ENCODE measurements at places on chromosomes 13 and 19.

DNA sequence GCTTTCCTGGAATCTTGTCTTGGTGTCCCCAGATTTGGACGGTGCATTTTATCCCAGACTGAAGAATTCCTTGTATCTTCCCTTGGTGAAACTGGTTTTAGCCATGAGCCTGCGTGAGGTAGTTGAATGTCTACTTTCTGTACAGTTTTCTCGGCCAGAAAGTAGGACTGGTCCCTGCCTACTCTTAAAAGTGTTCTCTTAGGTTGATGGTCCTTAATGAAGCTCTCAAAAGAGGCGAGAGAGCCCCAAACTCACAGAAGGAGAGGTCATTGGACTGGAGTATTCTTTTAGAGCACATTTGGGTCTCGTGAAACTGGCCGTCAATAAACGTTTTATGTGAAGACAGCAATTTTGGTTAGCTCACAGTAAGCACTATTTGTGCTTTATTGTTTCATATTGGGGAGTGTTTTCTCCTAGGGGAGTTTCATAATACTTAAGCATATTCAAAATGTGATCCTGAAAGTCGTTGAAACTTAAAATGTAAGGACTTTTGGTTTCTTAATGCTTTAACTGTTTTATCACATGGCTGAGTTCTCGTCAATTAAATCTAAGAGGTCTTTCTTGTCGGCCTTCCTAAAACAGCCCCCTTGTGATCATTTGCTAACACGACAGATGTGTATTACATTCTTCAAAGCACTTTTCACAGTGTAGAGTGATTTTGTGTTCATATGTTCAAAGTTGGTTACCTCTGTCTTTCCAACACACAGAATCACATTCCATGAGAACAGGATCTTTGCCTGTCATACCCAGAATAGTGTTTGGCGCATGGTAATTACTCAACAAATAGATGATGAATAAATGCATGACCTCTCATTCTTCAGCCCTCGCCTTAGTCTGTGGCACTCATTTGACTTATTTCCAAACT lies 889 bp downstream of the GTF2F2 start:
- H3K4me1 ChIP-seq: no peaks in the 10 kb centered on the region
- H3K36me3 ChIP-seq: peaks cover 3% of the 10 kb centered on the region
- H3K27me3 ChIP-seq: no peaks in the 10 kb centered on the region
- peak overlapping the region; percentile 84 for H3K4me3 ChIP-seq
- DNase-seq: no peak

DNA sequence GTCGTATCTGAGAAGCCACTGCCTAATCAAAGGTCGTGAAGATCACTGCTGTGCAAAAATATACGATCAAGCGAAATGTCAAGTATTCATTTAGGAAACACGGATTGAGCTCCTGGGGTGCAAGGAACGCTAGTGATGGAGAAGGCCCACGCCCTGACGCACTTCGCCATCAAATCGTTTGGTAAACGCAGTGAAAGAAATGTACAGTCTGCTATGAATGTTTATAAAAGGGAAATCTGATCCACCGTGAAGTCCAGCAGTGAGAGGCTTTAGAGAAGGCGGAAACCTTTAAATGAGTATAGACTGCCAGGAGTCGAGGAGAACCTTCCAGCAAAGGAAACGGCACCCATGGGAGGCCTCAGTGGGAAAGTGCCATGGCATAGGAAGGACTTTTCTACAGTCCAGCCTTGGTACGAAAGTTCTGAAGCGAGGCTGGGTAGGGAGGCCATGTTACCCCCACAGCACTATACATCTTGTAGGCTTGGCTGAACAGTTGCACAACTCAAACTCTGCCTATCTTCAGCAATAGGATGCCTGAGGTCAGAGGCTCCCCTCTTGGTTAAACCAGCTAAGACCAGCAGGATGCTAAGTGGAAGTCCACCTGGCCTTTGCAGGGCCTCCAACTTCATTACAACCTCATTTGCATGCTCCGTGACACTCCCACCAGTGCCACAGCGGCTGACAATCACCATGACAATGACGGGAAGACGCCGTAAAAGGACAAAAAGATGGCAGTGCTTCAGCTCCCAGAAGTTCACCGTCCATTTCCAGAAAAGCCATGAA lies 20.4 kb downstream of the PCID2 start:
- H3K4me3 ChIP-seq: no peak overlapping the region
- H3K4me1 ChIP-seq: peaks cover 6% of the 10 kb centered on the region
- no peak for DNase-seq
- H3K27ac ChIP-seq: no peak overlapping the region

DNA sequence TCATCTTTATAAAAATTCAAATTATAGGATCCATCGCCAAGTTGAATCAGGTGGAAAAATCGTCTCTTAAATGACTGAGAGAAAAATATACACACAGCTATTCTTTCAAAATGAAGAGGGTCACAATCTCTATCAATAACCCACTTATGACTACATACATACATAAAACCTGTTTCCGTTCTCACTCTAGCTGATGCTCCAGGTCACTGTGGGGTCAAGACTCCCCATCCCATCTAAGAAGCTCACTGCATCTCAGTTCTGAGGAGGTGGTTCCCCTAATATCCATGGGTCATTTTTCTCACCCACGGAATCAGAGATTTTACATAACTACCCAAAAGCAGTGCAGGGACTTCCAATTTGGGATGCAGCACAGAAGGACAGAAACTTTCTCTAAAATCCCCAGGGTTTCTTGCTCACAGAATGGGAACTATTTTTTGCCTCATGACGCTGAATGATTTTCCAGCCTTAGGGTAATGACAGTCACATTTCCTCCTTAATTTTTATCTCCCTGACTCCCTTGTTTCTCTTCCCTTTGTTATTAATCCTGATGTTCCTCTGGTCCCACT lies 56.8 kb downstream of the DOCK9 start:
- no peak overlapping the region for H3K27ac ChIP-seq
- no peak for DNase-seq
- no peak overlapping the region for H3K4me3 ChIP-seq
- no peaks in the 10 kb centered on the region for H3K36me3 ChIP-seq
- no peaks in the 10 kb centered on the region for H3K4me1 ChIP-seq

- H3K27ac ChIP-seq: no peak overlapping the region
- H3K4me3 ChIP-seq: no peak overlapping the region
- H3K27me3 ChIP-seq: no peaks in the 10 kb centered on the region
- no peaks in the 10 kb centered on the region for H3K4me1 ChIP-seq
- H3K36me3 ChIP-seq: no peaks in the 10 kb centered on the region
These were observed 323.8 kb downstream of the LMO7 start for GRCh38 chr13:75959861-75960481.

GRCh38 chr13:39463611-39464010 lies 139.4 kb downstream of the LHFPL6 start:
- no peaks in the 10 kb centered on the region for H3K27me3 ChIP-seq
- no peaks in the 10 kb centered on the region for H3K36me3 ChIP-seq

- H3K27ac ChIP-seq: no peak overlapping the region
- no peaks in the 10 kb centered on the region for H3K36me3 ChIP-seq
- no peaks in the 10 kb centered on the region for H3K4me1 ChIP-seq
- no peak for DNase-seq
- H3K4me3 ChIP-seq: no peak overlapping the region
These were observed 9.1 kb downstream of the PCDH17 start for GRCh38 chr13:57640607-57641006.

DNA sequence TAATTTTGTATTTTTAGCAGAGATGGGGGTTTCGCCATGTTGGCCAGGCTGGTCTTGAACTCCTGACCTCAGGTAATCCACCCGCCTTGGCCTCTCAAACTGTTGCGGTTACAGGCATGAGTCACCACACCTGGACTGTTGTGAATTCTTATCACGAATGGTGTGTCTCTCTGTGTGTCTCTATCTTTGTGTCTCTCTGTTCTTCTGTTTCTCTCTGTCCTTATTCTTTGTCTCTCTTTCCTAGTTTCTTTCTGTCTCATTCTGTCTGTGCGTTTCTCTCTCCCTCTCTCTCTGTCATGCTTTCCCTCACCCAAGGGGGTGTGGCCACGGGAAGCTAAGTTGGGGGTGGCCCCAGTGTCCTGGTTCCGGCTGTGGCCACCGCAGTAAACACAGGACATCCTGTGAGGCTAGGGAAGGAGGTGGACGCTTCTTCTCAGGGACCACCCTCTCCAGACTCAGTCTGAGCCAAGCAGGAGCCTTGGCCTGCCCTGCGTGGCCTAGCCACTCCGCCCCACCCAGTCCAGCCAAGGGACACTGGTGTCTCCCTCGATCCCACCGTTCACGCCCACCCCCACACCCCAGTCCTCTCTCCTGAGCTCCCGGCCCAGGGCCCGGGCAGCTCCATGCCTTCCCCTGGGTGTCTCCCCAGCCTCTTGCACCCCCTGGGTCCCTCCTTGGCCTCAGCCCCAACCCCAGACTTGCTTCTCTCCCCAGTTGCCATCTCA lies 3.9 kb upstream of the PRX start:
- H3K4me3 ChIP-seq: no peak overlapping the region
- peak overlapping the region; percentile 59 for H3K27ac ChIP-seq
- H3K4me1 ChIP-seq: peaks cover 47% of the 10 kb centered on the region

GRCh38 chr19:5068233-5069072 lies 99.5 kb downstream of the KDM4B start:
- H3K4me1 ChIP-seq: peaks cover 64% of the 10 kb centered on the region
- H3K27ac ChIP-seq: no peak overlapping the region
- H3K36me3 ChIP-seq: peaks cover 76% of the 10 kb centered on the region

DNA sequence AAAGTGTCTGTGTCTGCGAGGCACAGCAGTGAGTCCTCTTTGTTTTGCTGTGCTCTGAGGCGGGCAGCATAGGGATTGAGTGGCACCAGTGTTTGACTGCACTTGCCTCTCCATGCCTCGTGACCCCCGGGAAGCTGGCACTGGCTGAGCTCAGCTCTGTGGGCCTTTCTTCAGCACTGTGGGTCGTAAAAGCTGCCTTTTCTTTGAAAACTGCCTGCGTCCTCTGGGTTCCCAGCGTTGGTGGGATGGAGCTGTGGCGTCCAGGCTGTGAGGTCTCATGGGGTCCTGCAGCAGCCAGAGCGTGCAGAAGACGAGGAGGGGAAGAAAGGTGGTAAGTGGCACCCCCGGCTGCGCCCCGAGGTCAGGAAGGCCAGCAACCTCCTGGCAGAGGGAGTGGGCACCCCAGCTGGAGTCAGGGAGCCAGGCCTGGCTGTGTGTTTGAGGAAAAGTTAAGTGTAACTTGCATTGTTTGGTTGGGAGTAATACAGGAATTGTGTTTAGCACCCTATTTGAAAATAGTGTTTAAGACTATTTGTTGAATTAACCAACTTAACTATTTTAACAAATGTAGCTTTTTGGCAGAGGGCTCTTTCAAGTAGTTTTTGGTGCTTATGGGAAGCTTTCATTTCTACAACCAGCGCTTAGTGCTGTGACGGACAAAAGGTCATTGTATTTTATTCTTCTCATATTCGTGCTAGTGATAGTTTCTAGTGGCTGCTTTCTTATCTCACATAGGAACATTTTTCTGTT lies 79.3 kb upstream of the TEX29 start:
- H3K36me3 ChIP-seq: peaks cover 22% of the 10 kb centered on the region
- peak overlapping the region; percentile 88 for H3K27ac ChIP-seq
- DNase-seq: no peak

GRCh38 chr19:49978324-49978723 lies 17.4 kb upstream of the SIGLEC11 start:
- H3K4me1 ChIP-seq: no peaks in the 10 kb centered on the region
- H3K4me3 ChIP-seq: no peak overlapping the region
- H3K27ac ChIP-seq: no peak overlapping the region
- H3K27me3 ChIP-seq: no peaks in the 10 kb centered on the region
- DNase-seq: no peak

- H3K36me3 ChIP-seq: peaks cover 3% of the 10 kb centered on the region
- DNase-seq: no peak
- peaks cover 8% of the 10 kb centered on the region for H3K4me1 ChIP-seq
- no peak overlapping the region for H3K27ac ChIP-seq
These were observed 22.4 kb upstream of the RNF113B start for GRCh38 chr13:98199480-98199879.

- peaks cover 60% of the 10 kb centered on the region for H3K36me3 ChIP-seq
- peak overlapping the region; percentile 58 for H3K4me3 ChIP-seq
- no peaks in the 10 kb centered on the region for H3K27me3 ChIP-seq
These were observed 11.0 kb downstream of the CYTH2 start for GRCh38 chr19:48480183-48480557.

DNA sequence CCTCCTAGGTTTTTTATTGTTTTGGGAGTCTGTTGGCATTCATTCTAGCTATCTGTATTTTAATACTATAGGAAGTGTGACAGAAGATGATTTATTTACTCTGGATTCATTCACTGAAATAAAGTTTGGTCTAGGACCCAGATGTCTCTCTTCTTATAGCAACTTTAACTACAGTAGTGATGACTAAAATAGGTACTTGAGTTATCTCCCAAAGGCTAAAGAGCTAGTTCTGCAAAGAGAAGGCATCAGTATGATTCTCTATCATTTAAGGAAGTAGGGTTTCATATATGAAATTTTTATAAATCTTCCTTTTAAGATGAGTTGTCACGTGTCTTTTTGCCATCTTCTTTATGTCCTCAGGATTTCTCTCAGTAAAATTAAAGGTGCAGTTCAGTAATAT lies 507.4 kb downstream of the KCTD12 start:
- no peak overlapping the region for H3K27ac ChIP-seq
- H3K4me3 ChIP-seq: no peak overlapping the region
- no peaks in the 10 kb centered on the region for H3K27me3 ChIP-seq
- no peaks in the 10 kb centered on the region for H3K4me1 ChIP-seq

GRCh38 chr19:56765137-56765536 lies 75.4 kb downstream of the PEG3 start:
- H3K4me3 ChIP-seq: peak overlapping the region; percentile 66
- no peaks in the 10 kb centered on the region for H3K27me3 ChIP-seq
- peak; percentile 94 for DNase-seq
- no peak overlapping the region for H3K27ac ChIP-seq

DNA sequence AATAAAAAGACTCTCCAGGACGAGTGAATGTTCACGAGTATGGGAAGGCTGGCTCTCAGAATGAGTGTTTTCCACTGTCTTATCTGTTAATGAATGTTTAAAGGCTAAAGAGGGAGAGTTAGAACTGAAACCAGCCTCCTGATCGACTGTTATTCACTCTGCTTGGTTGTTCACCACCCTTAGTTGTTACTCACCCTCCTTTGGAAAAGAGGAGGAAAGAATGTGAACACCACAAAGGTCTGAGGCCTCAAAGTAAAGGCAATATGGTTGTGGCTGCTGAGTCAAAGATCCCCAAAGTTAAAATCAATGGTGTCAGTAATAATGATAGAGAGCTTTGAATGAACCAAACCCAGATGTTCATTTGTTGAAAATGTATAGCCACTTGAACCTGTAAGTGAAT lies 1793.2 kb upstream of the PCDH20 start:
- H3K36me3 ChIP-seq: no peaks in the 10 kb centered on the region
- H3K27ac ChIP-seq: no peak overlapping the region
- H3K4me3 ChIP-seq: no peak overlapping the region

GRCh38 chr13:45674908-45675307 lies 27.2 kb upstream of the CBY2 start:
- no peak overlapping the region for H3K27ac ChIP-seq
- no peaks in the 10 kb centered on the region for H3K4me1 ChIP-seq
- no peak for DNase-seq
- H3K27me3 ChIP-seq: no peaks in the 10 kb centered on the region
- H3K36me3 ChIP-seq: no peaks in the 10 kb centered on the region
- no peak overlapping the region for H3K4me3 ChIP-seq

- H3K27me3 ChIP-seq: no peaks in the 10 kb centered on the region
- H3K4me3 ChIP-seq: no peak overlapping the region
- no peak overlapping the region for H3K27ac ChIP-seq
- peaks cover 2% of the 10 kb centered on the region for H3K36me3 ChIP-seq
- peaks cover 24% of the 10 kb centered on the region for H3K4me1 ChIP-seq
These were observed 12.3 kb downstream of the ATP7B start for GRCh38 chr13:51998723-51999509.

Measured in spinal cord (tissue), 10 donors.